ENCODE measurements at places on chromosomes 5 and 9.
A peak's percentile ranks its signal among the peaks of the same experiment; 100 is the strongest.

DNA sequence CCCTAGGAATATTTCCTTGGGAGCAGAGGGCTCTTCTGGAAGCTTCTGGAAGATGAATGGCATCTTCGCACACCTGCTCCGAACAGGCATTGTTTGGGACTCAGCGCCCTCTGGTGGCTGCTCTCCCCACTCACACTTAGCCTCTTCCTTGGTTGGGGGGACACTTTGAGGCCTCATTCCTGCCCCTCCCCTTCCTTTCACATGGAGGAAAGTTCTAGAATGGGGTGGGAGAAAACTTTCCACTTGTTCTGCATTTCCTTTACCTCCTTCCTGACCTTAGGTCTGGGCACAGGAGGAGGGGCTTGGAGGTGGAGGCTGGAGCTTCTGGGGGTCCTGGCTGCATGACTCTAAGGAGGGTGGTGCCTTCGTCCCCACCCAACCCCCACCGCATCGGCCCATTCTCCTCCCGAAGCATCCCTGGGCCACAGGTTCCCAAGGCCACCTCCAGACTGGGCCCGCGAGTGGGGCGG is 19.3 kb upstream of the SMIM32 start:
- peak; percentile 10 for DNase-seq

- no peak for DNase-seq
These were observed 92.1 kb upstream of the PHYKPL start for GRCh38 chr5:178324481-178325310.

DNA sequence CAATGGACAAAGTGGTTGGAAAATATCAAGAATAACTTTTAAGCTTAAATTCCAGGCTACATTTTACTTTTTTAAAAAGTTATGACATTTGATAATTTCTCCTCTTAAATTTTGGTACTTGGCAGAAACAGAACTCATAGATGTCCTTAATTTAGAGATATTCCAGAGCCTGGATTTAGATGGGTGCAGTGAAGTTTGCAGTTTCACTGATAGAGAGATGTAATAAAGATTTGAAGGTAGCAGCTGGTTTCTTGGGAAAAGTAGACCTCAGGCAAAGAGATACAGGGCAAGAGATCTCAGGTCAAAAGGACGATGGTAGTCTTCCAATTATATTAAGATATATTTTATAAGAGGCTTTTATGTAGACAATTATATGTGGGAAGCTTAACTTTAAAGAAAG is 134.6 kb downstream of the ISL1 start:
- DNase-seq: no peak

- no peak for DNase-seq
These were observed 160.9 kb upstream of the NR3C1 start for GRCh38 chr5:143564417-143564816.

DNA sequence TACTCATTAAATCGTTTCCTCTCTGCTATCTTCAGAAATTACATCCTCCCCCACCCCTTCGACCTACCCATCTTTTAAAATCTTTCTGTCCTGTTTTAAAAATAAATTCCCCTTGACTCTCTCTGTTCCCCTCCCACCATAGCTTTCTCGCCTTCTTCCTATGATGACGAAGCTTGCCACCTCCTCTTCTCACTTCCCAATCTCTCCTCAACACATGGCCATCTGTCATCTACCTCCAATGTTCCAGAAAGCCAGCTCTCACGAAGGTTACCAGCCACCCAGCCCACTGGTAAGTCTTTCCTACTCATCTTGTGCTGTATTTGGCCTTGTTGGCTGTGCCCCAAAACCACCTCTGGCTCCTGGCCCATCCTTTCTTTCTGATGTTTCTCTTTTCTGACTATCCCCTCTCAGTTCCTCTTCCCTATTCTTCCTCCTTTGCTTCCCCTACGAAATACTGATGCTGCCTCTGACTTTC is 346.3 kb downstream of the ENC1 start:
- DNase-seq: no peak
